ENCODE measurements at places on chromosomes 6 and 20. TPM values are rescaled to one million over a fixed set of nuclear protein-coding genes. Genes with fewer than 3 reads are reported as not detected.

Gene IPCEF1
- 0.85 TPM for total RNA-seq

- no peak overlapping the region for H3K4me3 ChIP-seq
- DNase-seq, result no peak
- H3K4me1 ChIP-seq, result no peaks in the 10 kb centered on the region
- H3K27ac ChIP-seq, result no peak overlapping the region
- no peaks in the 10 kb centered on the region for H3K27me3 ChIP-seq
Observed at GRCh38 chr20:45985573-45985972, 13.6 kb upstream of the ZNF335 start.

- peaks cover 10% of the 10 kb centered on the region for H3K4me1 ChIP-seq
- H3K4me3 ChIP-seq, result peak overlapping the region; percentile 60
- H3K27ac ChIP-seq, result peak overlapping the region; percentile 80
- no peaks in the 10 kb centered on the region for H3K27me3 ChIP-seq
Observed at GRCh38 chr20:63640086-63640485, 13.1 kb downstream of the STMN3 start.

DNA sequence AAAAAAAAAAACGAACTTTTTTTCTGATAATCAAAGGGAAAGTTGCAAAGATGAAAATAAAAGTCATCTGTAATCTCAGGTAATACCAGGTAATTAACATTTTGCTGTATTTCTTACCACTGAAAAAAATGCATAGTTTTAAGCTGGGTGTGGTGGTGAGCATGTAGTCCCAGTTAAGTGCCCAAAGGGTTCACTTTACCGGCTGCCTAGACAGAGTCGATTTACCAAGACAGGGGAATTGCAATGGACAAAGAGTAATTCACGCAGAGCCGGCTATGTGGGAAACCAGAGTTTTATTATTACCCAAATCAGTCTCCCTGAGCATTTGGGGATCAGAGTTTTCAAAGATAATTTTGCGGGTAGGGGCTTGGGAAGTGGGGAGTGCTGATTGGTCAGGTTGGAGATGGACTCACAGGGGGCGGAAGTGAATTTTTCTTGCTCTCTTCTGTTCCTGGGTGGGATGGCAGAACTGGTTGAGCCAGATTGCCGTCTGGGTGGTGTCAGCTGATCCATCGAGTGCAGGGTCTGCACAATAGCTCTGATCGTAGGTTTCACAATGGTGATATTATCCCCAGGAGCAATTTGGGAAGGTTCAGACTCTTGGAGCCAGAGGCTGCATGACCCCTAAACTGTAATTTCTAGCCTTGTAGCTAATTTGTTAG, 51.9 kb downstream of the RPF2 start:
- no peaks in the 10 kb centered on the region for H3K36me3 ChIP-seq
- no peak overlapping the region for H3K27ac ChIP-seq
- no peak for DNase-seq
- peaks cover 39% of the 10 kb centered on the region for H3K4me1 ChIP-seq
- H3K27me3 ChIP-seq, result no peaks in the 10 kb centered on the region
- no peak overlapping the region for H3K4me3 ChIP-seq

Gene SPATS1
- not detected for total RNA-seq

Gene RPS6KA2
- total RNA-seq, result 32.9 TPM

DNA sequence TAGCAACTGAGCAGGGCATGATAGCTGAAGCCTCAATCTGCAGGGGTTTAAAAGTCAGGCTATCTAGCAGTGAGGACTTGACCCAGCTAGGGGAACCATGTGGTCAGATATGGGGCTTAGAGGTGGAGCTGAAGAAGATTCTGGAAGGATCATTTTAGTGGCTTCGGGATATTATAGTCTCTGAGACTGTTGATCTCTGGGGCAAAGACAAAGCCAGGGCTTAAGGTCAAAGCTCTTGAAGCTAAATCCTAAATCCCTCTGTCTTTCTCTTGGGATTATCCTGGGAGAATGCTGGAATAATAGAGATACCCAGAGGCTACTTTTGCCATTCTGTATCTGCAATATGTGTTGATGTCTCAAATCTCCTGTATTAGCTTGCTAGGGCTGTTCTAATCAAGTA, 132.2 kb downstream of the DHX35 start:
- no peaks in the 10 kb centered on the region for H3K36me3 ChIP-seq
- H3K27me3 ChIP-seq, result no peaks in the 10 kb centered on the region
- no peak overlapping the region for H3K4me3 ChIP-seq
- no peak overlapping the region for H3K27ac ChIP-seq
- no peak for DNase-seq

DNA sequence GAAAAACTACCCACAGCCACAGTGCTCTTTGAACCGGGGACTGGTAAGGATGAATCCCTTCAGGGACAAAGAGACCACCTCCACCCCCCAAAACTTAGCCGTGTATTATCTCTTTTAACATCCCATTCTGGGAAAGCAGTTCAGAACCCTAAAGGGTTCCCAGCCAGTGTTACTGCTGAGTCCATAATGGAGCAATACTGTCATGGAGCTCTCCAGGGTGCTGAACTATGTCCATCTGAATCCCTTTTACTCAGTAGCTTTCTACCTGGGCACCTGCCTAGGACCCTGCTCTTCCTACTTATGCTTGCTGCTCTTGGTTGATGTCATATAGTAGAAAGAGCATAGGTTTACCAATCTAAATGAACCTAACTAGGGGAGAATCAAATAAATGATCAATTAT, 22.3 kb upstream of the SAYSD1 start:
- no peaks in the 10 kb centered on the region for H3K4me1 ChIP-seq
- no peaks in the 10 kb centered on the region for H3K27me3 ChIP-seq
- H3K27ac ChIP-seq, result no peak overlapping the region

DNA sequence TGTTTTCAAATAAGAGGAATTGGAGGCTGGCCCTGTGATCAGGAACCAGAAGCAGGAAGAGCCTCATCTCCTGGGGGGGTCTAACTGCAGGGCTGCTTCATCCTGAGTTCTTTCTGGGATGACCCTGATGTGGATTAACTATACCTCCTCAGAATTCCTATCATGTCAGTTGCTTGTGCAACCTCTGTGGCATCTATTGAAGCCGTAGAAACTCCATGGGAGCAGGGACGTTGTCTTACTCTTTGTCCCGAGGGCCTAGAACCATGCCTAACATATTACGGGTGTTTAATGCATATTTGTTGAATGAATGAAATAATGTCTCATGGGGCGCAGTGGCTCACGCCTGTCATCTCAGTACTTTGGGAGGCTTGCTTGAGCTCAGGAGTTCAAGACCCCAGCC, 110.1 kb upstream of the AGPAT4 start:
- H3K27me3 ChIP-seq, result no peaks in the 10 kb centered on the region
- H3K27ac ChIP-seq, result no peak overlapping the region
- no peak for DNase-seq
- H3K36me3 ChIP-seq, result no peaks in the 10 kb centered on the region
- no peaks in the 10 kb centered on the region for H3K4me1 ChIP-seq
- H3K4me3 ChIP-seq, result no peak overlapping the region

- H3K27me3 ChIP-seq, result no peaks in the 10 kb centered on the region
- H3K4me3 ChIP-seq, result no peak overlapping the region
Observed at GRCh38 chr6:98686008-98686601, 148.3 kb upstream of the POU3F2 start.

Gene EMILIN3
- not detected for total RNA-seq

- no peaks in the 10 kb centered on the region for H3K36me3 ChIP-seq
- H3K27ac ChIP-seq, result no peak overlapping the region
- no peak for DNase-seq
- H3K4me1 ChIP-seq, result peaks cover 7% of the 10 kb centered on the region
- H3K4me3 ChIP-seq, result no peak overlapping the region
Observed at GRCh38 chr6:111846066-111846465, 27.2 kb downstream of the FYN start.

Gene RSPO3
- total RNA-seq, result 7.0 TPM

- no peak for DNase-seq
- H3K27me3 ChIP-seq, result no peaks in the 10 kb centered on the region
- H3K27ac ChIP-seq, result no peak overlapping the region
- H3K4me3 ChIP-seq, result no peak overlapping the region
- no peaks in the 10 kb centered on the region for H3K4me1 ChIP-seq
Observed at GRCh38 chr20:61753987-61754956, 311.4 kb downstream of the TAF4 start.

Gene ASXL1
- 36.6 TPM for total RNA-seq

GRCh38 chr6:75306064-75306463, 21.5 kb upstream of the TMEM30A start:
- no peaks in the 10 kb centered on the region for H3K4me1 ChIP-seq
- H3K27ac ChIP-seq, result no peak overlapping the region
- H3K36me3 ChIP-seq, result no peaks in the 10 kb centered on the region

DNA sequence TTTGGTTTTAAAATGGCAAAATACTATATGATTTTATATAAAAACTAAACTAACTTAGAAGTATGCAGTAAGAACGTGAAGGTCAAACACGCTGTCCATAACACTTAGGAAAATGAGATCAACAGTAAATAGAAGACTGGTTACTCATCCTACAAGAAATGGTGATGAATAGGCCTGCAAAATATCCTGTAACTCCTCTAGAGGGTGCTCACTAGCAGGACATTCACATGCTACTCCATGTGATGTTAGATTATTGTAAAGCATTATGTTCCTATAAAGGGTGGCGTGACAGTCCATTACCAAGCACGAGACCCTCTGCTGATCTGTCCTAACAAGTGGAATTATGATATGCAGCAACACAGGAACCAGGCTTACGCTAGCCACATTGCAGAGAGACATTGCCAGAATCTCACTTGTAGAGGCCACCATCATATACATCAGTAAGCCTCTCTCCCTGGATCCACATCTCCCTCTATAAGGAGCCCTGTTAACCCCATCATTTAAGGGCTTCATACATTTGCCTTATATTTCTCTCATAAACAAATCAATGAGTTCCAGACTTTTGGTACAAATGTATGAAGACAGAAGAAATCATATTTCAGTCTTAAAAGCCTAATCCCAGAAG, 18.0 kb upstream of the DEFB129 start:
- H3K4me3 ChIP-seq, result no peak overlapping the region
- H3K36me3 ChIP-seq, result no peaks in the 10 kb centered on the region
- DNase-seq, result no peak
- no peak overlapping the region for H3K27ac ChIP-seq
- no peaks in the 10 kb centered on the region for H3K4me1 ChIP-seq

DNA sequence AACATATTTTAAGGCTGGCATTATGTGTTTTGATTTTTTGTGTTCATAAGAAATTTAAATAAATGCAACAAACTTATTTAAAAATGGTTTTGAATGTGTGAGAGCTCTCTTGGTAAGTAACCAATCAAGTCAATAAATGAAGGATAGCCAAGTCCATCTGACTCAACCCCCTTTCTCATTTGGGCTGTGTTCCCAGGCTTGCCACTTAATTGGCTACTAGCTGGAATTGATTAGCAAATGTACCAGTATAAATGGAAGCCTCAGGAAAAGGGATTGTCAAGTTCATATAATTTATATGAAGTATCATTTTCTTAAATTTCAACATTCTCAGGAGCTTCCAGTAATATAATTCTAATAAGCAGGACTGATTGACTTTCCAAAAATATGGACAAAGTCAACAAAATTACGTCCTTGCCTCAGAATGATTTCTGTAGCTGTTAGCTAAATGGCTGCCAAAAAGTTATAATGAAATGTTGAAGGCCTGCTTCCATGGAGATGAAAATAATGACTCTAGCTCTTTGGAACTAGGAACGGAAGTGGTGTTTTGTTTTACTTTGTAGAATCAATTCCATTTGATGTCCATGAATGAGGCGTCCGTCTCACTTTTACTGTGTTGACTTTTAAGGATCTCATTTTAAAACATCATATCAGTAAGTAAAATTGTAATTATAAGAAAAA, 614.9 kb downstream of the CDH26 start:
- DNase-seq, result no peak
- H3K27me3 ChIP-seq, result no peaks in the 10 kb centered on the region
- H3K4me3 ChIP-seq, result no peak overlapping the region
- H3K27ac ChIP-seq, result no peak overlapping the region

GRCh38 chr6:140968062-140968461, 1164.7 kb upstream of the GJE1 start:
- H3K36me3 ChIP-seq, result no peaks in the 10 kb centered on the region
- no peak for DNase-seq
- H3K4me3 ChIP-seq, result no peak overlapping the region

DNA sequence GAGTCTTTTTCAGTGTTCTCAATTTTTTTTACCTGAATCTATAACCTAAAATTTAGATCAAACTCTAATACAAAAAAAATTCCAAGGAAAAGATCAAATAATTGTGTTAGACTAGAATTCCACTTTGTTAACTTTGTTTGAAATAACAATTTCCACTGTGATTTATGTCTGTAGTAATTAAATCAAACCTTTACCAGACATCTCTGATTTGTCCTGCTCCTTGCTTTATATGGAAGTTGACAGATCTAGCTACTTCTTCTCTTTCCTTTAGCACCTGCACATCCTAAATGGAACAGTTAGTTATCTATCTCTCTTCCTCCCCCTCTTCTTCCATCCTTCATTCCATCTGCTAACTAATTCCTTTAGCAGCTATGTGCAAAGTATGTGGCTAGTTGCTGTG, 99.5 kb upstream of the TMEM30A start:
- no peaks in the 10 kb centered on the region for H3K36me3 ChIP-seq
- no peaks in the 10 kb centered on the region for H3K27me3 ChIP-seq
- H3K4me3 ChIP-seq, result no peak overlapping the region
- no peak for DNase-seq
- peaks cover 41% of the 10 kb centered on the region for H3K4me1 ChIP-seq

GRCh38 chr20:46995561-46996142, 101.0 kb downstream of the EYA2 start:
- H3K4me3 ChIP-seq, result no peak overlapping the region
- no peak for DNase-seq
- H3K4me1 ChIP-seq, result no peaks in the 10 kb centered on the region
- no peaks in the 10 kb centered on the region for H3K36me3 ChIP-seq
- no peak overlapping the region for H3K27ac ChIP-seq

Gene PGC
- total RNA-seq, result not detected

DNA sequence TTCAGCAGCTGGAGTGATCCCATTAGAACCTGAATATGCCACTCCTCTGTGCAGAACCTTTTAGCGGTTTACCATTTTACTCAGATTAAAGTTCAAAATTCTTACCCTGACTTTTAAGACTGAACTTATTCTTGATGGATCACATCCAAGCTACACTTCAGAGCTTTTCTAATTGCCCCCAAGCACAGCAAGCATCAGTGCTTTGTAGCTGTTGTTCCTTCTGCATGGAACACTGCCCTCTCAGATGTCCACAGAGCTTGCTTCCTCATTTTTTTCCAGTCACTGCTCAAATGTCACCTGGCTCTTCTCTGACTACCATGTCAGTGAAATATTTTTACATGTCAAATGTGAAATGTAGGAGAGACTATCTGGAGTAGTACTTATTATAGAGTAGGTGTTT, 1.6 kb upstream of the SLC35B3 start:
- H3K27ac ChIP-seq, result no peak overlapping the region
- no peaks in the 10 kb centered on the region for H3K36me3 ChIP-seq
- no peaks in the 10 kb centered on the region for H3K27me3 ChIP-seq
- no peak overlapping the region for H3K4me3 ChIP-seq
- H3K4me1 ChIP-seq, result peaks cover 20% of the 10 kb centered on the region

Gene BEND6
- 0.85 TPM for total RNA-seq

All from gastrocnemius medialis (tissue), 4 donors.